CMK (cell line): ENCODE measurements at places on chromosomes 2 and 18.

GRCh38 chr2:121884078-121884477, 128.6 kb downstream of the TSN start:
- DNase-seq, result no peak

DNA sequence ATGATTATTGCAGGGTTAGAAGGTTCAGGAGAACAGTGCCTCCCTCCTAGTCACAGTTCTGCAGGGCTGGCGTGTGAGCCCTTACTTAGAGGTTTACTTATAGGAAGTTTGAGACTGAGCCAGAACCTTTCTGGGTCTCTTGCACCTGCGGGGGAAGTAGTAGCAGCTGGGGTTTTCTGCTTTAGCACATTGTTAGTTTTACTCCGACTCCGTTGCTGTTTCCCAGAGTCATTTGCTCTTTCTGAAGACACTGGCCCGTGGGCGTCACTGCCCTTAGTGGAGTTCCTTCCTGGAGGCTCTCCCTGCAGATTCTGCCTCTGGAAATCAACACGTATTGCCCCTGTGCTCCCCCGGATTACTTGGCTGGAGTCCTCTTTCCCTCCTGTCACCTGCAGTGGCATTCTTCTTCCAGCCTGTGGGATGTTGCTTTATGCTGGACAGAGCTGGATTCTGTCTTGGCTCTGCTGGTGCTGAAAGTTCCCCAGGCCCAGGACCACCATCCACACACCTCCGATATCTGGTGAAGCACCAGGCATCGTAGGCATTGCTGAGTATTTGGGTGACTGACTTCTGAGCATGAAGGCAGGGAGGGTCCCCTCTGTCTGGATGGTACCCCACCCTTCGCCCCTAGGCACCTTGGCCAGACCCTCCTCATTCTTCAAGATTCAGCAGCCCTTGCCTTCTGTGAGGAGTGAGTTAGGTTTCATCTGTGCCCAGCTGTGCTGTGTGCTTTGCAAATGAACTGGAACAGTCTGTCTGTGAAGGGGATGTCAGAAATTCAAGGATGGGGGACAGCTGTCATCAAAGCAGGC, 51.7 kb downstream of the AGAP1 start:
- DNase-seq, result no peak

- no peak for DNase-seq
These were observed 1023.0 kb upstream of the ACVR2A start for GRCh38 chr2:146821836-146822316.

DNA sequence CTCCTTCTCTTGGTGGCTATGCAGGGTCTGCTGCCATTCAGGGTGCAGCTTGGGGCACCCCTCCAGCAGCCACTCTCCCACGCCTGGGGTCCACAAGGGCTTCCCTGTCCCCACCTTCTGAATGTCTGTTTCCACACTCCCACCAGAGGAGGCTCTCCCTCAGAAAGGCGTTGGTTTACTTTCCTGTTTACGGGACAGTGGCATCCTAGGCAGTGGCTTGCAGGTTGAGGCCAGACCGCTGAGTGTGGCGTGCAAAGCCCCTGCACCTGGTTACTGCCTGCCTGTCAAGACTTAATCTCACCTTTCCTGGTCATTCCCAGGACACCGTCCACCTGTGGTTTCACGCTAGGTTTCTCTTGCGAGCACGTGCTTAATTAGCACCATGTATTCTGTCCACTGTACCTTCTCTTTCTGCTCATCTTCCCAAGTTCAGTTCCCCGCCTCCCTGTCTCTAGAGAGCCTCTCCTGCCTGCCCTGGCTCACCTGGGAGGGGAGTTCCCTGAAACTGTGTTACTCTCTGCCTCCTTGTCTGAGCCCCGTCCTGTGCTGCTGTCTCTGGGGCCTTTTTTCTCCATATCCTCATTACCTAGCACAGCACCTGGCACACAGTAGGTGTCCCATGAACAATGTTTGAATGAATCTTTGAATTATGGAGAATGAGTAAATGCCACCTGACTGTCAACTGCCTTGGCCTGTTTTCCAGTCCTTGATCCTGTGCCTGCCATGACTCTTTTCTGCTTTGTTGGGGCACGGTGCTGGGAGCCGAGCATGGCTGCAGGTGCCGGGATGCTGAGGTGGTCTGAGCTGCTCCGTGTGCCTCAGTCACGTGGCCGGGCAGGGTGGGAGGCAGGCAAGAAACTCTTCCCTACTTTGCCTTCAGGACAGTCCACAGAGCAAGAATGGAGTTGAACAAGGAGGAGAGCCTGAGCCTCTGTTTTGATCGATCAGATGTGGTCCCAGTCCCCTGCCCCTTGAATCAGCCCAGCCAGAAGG, 56.4 kb downstream of the ARHGEF4 start:
- DNase-seq, result no peak

- no peak for DNase-seq
These were observed 25.1 kb upstream of the GPR75 start for GRCh38 chr2:53884883-53885282.

DNA sequence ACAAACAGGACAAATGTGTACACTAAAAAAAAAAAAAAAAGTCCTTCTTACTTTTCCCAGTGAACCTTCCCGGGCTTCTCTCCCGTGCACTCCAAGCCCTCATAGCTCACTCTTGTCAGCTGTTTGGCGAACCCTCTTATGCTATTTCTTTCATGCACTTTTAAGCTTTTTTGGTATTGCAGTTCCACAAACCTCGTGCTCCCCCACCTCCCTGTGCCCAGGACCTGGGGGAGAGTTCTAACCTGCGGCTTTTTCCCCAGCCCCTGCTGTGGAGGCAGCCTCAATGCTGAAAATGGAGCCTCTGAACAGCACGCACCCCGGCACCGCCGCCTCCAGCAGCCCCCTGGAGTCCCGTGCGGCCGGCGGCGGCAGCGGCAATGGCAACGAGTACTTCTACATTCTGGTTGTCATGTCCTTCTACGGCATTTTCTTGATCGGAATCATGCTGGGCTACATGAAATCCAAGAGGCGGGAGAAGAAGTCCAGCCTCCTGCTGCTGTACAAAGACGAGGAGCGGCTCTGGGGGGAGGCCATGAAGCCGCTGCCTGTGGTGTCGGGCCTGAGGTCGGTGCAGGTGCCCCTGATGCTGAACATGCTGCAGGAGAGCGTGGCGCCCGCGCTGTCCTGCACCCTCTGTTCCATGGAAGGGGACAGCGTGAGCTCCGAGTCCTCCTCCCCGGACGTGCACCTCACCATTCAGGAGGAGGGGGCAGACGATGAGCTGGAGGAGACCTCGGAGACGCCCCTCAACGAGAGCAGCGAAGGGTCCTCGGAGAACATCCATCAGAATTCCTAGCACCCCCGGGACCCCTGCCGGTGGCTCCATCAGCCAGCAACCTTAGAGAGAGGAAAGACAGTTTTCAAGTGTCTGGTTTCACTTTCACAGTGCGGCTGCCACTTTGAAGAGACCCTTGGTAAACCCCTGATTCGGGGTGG, 826 bp downstream of the KCNE4 start:
- DNase-seq, result no peak

- no peak for DNase-seq
These were observed 109.0 kb upstream of the GATA6 start for GRCh38 chr18:22060361-22060760.

DNA sequence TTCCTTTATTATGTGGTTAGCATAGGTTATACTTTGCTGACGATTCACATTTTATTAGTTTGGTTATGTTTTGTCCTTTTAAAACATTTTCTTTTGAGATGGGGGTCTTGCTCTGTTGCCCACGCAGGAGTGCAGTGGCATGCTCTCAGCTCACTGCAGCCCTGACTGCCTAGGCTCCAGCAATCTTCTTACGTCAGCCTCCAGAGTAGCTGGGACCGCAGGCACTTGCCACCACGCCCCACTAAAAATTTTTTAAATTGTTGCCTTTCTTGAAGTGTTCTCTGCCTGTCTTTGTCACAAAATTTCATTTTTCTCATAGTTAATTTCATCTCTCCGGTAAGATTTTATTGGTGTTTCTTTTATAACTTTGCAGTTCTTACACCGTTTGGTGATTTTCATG, 18.9 kb downstream of the HRH4 start:
- DNase-seq, result no peak

DNA sequence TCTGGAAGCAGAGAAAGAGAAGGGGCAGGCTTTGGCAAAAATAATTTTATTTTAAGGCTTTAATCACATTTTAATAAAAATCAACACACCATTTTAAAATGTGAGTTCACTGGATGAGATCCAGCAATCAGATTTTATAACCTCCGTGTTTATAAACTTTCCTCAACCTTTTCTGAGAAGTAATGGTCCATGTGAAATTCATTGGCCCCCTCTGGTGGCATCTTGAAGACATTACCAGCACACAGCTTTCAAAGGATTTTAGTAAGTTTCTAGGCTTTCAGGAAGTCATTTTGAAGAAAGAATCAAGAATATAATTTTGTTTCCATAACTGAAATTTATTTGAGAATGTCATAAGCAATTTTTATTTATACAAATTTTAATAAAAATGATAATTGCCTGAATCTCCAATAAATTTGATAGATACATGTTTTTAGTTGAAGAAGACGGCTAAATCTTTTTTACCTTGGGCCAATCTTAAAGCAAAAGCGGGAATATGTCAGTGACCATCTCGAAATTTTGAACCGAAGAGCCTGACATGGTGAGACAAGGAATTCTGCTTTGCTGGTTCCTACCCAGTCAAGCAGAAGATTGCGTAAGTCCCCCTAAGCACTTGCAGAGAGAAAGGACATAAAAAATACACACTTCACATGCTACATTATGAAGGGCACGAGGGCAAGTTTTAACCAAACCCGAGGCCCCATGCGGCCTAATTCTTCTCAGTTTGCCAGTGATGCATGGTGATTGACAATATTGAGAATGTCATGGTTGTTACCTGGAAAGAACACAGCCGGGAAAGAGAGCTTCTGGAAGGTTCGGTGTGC, 128.4 kb upstream of the CBLN2 start:
- DNase-seq, result no peak

DNA sequence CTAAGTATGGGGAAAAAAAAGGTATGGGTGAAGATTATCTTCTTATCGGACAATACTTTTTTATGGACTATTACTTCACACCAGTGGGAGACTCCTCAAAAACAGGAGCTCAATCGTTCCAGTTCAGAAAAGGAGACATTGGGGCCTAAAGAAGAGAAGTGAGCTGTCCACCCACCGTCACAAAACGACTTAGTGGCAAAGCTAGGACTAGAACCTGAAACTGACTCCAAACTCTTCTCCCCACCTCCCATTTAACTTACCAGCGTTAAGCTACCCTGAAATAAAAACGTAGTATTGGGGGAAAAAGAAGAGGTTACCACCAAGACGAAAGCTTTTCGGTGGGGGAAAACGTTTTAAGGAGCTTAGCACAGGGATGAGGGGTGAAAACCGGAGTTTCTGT, 503 bp downstream of the GTF3C3 start:
- no peak for DNase-seq

GRCh38 chr18:11031966-11032365, 117.4 kb downstream of the PIEZO2 start:
- no peak for DNase-seq

DNA sequence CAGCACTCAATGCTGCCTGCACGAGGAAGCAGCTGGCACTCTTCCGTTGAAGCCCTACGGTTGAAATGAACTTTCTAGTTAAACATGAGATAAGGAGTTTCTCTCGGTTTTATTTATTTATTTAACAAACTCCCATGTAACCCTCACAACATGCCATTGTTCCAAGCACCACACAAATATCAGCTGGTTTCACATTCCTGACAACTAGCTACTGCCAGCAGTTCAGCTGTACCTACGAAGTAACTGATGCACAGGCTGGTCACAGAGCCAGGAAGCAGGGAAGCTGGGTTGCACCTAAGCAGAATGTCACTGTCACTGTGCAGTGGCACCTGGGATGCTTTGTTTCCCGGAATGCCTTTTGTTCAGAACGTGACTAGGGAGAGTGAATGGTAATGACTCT, 18.1 kb downstream of the TIMM21 start:
- no peak for DNase-seq

- no peak for DNase-seq
These were observed 37.9 kb downstream of the CDH20 start for GRCh38 chr18:61371111-61371510.

DNA sequence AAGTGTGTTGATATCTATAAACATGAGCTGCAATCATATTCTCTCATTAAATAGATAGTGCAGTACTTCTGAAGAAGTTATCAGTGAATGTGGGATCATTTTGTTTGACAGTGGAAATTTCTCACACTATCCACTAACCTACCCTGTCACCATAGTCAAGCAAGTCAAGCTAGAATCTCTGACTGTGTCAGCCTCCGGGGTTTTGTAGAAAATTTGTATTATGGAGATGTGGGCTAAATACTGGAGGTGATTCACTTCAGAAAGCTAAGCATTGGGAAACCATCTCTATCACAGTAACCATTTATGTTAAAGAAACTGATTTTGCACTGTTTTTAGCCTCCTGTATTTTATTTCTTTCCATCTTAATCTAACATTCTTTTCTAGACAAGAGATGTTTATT, 126.6 kb upstream of the CREB1 start:
- DNase-seq, result no peak

DNA sequence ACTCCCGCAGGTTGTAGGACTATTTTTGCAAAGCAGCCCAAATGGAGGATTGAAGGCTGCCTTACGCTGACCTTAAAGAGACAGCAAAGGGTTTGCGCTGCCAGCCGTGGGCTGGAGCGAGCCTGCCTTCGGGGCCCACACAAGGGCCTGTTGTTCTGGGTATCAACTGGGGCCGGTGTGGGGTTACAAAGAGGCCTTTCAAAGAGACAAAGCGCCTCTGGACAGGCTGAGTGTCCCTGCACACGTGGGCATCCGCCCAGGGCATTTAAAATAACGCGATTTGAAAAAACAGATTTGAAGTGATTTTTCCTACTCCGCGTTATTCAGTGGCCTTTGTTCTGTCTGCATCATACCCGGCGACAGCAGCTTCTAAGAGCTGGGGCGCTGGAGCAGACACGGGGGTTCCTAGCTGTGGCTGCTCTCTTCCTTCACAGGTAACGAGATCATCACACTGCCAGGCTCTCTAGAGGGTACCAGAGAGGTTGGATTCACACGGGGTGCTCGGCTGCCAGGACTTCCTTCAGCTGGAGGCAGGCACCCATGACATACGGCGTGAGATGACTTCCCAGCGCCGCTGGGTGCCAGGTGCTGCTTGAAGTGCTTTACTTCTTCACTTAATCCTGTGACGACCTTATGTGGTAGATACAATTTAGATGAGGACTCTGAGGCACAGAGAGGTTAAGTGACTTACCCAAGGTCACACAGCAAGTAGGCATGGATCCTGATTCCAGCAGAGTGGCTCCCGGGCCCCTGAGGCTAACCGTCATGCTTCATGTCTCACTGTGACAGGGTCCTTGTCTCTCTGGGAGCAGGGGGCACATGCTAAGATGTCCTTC, 32.2 kb downstream of the MAL start:
- no peak for DNase-seq

DNA sequence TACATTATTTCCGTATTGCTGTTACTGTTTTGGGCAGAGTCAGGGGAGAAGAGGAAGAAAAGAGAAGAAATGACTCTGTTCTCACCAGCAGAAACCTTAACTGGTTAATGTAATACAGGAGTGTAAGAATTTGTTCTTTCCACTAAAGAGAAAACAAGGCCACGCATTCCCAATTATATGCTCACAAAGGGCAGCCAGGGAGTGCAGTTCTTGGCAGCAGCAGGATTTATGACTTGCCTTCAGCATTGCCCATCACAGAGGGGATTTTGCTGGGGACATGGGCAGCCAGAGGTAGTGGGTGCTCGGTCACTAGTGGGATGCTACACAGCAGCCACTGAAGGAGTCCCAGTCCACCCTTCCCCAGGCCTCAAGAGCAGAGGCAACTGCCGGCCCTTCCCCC, 18.4 kb downstream of the MREG start:
- no peak for DNase-seq
